ENCODE measurements at places on chromosomes 1 and 21. TPM values are rescaled to one million over a fixed set of nuclear protein-coding genes. Genes with fewer than 3 reads are reported as not detected.

KIRREL1 gene
- total RNA-seq = 166 TPM

GLMP gene
- total RNA-seq = 76.9 TPM

BTBD8 gene
- 2.3 TPM for total RNA-seq

IVL gene
- not detected for total RNA-seq

OR6N1 gene
- total RNA-seq = not detected

KCNE2 gene
- not detected for total RNA-seq

- DNase-seq = no peak
These were observed 20.3 kb upstream of the SH3BGRL3 start for GRCh38 chr1:26259578-26259977.

- no peak for DNase-seq
These were observed 444.9 kb downstream of the LTN1 start for GRCh38 chr21:28547766-28548165.

DNA sequence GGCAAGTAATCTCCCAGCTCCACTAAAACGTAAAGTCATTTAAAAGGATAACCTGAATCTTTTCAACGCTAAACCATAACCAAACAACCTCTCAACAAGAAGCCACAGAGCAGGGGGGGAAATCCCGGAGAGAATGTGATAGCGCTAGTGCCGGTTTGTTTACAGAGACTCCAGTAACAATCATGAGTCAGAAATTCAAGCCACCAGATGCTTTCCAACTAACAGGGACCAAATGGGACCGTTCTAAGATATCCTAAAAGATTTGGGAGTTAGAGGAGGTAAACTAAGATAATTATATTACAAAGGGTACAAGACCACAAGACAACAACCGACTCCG lies 825 bp downstream of the DCAF8 start:
- no peak for DNase-seq

DNA sequence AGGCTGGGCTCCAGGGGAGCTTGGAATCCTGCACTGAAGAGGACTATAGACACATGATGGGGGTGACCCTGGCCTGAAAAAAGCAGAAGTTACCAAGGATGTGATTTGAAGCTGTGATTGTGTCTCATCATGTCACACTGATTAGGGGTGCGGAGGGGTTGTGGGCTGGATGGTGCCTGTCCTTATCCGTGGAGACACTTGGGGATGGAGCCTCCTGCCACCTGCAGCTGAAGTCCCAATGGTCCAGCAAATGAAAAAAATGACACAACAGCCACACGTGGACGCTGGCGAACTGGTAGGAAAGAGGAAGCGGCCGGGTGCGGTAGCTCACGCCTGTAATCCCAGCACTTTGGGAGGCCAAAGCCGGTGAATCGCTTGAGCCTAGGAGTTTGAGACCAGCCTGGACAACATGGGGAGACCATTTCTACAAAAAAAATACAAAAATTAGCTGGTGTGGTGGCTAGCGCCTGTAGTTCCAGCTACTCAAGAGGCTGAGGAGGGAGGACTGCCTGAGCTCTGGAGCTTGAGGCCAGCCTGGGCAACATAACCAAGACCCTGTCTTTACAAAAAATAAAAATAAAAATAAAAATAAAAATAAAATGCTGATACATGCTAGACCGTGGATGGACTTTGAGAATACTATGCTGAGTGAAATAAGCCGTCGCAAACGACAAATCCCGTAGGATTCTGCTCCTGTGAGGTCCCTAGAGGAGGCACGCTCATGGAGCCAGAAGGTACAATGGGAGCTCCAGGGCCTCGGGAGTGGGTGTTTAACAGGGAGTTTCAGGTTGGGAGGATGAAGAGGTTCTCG lies 838 bp upstream of the IBA57 start:
- no peak for DNase-seq

DNA sequence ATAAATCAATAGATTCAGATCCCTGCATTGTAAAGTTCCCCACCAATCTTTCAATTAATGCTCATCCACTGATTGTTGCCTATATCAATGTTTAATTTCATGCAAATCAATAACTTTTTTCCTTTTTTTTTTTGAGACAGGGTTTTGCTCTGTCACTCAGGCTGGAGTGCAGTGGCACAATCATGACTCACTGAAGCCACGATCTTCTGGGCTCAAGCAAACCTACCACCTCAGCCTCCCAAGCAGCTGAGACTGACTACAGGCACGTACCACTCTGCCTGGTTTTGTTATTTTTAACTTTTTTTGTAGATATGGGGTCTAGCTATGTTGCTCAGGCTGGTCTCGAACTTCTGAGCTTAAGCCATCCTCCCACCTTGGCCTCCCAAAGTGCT lies 25.7 kb downstream of the DIO1 start:
- no peak for DNase-seq

- no peak for DNase-seq
These were observed 68.0 kb upstream of the C1orf105 start for GRCh38 chr1:172352435-172352834.

All from chondrocyte (in vitro differentiated cells).